ENCODE measurements at places on chromosomes 16 and 17.

DNA sequence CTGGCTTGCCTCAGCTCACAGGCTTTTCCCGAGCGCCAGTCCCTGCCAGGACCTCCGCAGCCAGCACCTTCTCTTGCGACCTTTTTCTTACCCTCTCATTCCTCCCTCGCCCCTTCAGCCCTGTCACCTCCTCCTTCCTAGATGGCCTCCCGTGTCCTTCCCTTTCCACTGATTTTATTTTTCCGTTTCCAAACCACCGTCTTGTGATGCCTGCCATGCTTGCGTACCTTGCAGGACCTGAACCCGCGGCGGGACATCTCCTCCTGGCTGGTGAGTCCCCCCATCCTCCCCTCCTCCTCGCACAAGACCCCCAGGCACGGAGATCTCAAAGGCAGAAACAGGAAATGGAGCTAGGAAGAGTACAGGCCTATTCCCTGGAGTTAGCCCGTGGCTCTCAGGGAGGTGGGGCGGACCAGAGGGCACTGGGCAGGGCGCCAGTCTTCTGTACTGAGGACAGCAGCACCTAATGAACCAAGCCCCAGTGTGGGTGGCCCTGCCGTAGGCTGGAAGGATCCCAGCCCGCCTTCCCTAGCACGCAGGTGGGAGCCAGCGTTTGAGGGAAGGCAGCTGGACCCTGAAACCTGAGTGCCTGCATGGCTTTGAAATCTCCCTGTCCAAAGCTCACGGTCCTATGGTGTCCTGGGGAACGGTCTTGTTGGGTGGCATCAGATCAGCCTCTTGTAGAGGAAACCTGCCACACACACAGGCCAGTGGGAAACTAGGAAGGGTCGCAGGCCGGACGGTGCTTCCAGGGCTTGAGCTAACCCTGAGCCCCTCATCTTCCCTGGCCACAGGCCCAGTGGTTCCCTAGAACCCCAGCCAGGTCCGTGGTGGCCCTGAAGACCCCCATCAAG lies 612 bp downstream of the CISD3 start:
- DNase-seq, result no peak

GRCh38 chr17:29577001-29577370 lies 8.5 kb downstream of the TP53I13 start:
- DNase-seq, result no peak

DNA sequence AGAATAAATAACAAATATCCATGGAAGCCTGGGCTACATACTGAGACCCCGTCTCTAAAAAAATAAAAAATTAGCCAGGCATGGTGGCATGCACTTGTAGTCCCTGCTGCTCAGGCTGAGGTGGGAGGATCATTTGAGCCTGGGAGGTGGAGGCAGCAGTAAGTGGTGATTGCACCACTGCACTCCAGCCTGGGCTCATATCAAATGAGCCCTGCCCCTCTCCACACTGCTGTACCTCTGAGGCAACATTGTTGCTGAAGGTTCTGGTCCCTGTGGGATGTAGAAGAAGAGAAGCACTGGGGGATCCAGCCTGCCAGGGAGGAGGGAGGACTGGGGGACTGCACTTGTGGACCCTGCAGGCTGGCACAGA lies 11.4 kb upstream of the ARHGAP23 start:
- no peak for DNase-seq

DNA sequence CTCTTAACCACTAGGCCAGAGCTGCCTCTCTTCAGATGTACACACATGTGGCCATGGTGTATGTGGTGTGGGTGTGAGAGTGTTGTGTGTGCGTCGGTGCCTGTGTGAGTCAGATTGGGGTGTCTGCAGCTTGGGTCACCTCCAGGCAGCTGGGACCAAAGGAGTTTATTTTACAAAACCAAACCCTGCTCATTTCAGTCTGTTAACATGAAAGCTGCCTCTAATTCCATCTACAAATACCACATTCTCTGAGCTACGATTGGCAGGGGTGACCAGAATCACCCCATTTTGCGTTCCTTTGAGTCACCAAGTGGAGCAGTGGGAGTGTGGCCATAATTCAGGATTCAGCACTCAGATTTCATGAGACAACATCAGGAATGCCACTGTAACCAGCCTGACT lies 105.3 kb downstream of the IRX5 start:
- no peak for DNase-seq

- DNase-seq, result no peak
Measured at GRCh38 chr16:1914084-1914608, 4.1 kb downstream of the HS3ST6 start.

- DNase-seq, result peak; percentile 37
Measured at GRCh38 chr17:72719578-72720493, 372.7 kb downstream of the SLC39A11 start.

GRCh38 chr16:2084895-2085625 lies 37.3 kb downstream of the TSC2 start:
- DNase-seq, result no peak

- no peak for DNase-seq
Measured at GRCh38 chr17:54102246-54102645, 279.5 kb downstream of the KIF2B start.

DNA sequence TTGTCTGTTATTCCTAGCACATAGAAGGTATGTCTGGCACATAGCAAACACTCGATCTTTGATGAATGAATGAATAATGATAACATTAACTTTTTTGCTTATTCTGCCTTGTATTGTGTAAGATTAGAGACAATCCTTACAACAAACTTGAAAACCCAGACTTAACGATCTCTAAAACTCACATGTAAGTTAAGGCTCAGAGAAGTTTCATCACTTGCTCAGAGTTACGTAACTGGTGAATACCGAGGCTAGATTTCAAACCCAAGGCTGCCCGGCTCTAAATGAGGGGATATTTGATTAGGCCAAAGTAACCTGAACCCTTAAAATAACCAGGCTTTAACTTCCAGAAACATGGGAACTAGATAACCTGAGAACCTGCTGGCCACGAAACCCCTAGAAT lies 22.3 kb downstream of the CAPNS2 start:
- no peak for DNase-seq

GRCh38 chr17:1942066-1942365 lies 83.1 kb downstream of the RTN4RL1 start:
- DNase-seq, result no peak

DNA sequence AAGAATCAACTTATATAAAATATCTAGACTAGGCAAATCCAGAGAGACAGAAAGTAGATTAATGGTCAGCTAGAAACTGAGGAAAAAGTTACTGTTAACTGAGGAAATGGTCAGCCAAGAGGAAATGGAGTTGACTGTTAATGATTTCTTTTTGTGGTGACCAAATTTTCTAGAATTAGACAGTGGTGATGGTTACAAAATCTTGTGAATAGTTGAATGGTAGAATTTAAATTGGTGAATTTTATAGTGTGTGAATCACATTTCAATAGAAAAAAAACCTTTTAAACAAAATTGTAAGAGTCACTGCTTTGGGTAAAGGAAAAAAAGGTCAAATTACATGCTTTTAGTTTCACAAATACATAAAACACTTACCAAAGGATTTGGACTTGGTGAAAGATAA lies 30.0 kb downstream of the APPBP2 start:
- no peak for DNase-seq

DNA sequence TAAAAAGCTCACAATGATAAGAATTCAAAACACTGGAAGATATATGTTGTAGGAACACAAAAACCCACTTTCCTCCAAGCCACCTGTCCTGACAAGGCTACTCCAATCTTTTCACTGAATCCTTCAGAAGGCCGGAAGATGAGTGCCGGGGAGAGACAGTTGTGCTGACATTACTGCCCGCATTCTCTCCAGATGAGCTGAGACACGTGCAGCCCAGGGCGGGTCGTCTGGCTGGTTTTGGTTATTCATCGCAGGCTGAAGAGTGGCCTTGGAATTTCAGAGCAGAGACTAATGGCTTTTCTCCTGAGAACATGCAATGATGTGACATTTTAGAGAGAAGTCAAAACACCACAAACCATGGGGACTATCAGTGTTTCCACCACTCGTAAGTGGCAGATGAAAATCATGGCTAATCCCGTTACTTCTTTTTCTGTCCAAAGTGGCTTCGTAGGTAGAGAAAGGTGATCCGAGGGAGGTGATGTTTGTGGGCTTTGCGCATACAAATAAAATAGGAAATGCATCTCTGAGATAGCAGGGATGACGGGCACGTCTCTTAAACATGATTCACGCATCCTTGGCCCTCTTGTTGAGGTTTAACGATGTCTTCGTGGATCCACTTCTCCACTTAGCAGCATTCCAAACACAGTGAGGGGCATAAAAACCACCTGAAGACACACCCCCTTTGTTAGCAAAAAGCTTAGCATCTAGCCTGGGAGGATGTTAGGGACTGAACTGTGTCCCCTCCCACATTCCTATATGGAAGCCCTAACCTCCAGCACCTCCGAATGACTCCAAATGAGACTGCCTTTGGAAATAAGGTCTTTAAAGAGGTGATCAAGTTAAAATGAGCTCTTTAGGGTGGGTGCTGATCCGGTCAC lies 134.0 kb downstream of the IRX3 start:
- DNase-seq, result no peak

DNA sequence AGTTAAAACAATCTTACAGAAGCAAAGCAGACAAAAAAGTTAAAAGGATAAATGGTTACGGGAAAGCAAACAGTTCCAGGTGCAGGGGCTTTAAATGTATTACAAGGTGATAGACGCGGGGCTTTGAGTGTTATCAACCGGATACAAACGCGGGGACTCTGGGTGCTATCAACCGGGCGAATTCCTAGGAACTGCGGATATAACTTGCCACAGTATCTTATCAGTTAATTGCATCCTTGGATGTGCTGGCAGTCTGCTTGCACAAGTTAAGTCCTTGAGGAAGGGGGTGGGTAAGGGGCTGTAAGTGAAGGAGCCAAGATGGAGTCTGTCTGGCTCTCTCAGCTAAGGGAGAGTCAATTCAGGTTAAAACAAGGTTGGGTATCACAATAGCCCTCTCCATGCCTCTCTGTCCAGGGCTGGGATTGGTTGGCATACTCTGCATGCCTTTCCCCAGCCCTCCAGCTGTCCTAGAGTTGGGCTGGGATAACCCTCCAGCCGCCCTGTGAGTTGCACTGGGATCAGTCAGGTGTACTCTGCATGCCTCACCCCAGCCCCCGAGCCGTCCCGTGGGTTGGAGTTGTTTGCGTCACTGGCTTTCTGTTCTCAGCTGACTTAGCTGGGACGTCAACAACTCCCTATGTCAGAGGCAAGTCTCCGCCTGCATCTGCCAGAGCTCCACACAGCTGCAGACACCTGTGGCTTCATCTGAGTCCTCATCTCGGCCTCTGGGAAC lies 40.9 kb downstream of the TMEM235 start:
- DNase-seq, result peak; percentile 69

DNA sequence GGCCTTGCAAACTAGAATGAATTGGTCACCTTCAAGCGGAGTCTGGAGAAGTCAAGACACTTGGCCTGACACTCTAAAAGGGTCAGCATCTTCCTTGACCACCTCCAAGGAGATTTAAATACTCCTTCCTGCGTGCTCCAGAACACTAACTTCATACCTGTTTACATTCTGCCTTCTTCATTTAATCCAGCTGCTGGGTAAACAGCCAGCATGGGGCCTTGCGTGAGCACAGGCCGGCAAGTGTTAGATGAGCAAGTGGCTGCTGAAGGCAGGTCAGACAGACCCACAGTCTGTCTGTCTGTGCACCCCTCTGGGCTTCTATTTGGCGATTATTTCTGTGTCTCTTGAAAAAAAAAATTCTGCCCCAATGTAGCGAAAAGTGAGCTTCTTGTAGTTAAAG lies 153.8 kb downstream of the MSI2 start:
- DNase-seq, result no peak

- DNase-seq, result no peak
Measured at GRCh38 chr17:28518578-28518977, 12.4 kb downstream of the FOXN1 start.

DNA sequence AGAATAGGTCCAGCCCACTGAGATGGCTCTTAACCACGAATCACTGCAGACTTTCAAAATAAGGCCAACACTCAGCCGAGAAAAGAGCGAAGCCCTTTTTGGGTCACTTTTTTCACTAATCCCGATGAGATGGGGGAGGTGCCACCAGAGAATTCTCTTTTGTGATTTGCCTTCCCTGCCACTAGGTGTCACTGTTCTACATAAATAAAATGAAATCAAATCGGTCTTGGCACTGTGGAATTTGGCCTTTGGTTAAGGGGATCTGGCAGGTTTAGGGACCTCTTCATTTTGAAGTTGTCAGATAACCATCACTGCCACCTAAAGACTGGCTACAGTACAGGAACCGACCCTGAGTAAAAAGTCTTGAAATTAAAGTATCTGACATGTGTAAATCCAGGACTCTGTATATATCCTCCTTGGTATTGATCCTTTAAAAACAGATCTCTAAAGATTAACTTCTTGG lies 147.0 kb downstream of the HS3ST4 start:
- peak; percentile 13 for DNase-seq

DNA sequence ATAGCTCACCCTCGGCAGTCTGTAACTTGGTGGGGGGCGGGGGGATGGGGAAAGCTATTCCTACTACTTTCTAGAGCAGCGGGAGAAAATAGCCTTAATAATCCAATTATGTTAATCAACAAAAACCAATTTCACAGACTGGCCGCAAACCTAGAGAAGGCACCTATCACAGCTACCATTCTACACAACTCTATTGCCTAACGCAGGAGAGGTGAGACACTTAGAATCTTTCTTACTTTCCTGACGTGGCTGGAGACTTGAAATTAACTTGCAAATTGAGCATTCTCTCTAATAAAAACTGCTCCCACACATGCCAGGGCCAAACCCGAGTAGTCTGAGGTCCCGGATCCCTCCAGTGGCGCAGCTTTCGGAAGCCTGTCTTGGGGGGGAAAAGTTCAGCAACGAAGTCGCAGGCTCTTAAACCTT lies 794 bp downstream of the SMG6 start:
- DNase-seq, result no peak

DNA sequence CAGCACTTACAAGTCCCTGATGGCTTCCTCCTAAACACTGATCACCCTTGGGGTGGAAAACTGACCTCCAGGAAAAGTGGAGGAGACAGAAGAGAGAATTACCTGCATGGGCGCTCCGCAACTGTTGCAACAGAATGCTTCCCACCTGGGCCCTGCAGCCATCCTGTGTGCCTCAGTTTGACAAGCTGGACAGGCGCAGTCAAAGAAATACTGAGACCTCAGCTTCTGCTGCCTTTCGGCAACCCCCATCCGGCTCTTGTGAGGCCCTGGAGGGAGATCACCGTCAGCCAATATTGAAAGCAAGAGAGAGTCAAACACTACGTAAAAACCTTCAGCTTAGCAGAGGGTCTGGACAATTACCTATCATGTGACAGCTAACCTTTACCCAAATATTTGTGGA lies 24.8 kb downstream of the SERPINF1 start:
- no peak for DNase-seq

DNA sequence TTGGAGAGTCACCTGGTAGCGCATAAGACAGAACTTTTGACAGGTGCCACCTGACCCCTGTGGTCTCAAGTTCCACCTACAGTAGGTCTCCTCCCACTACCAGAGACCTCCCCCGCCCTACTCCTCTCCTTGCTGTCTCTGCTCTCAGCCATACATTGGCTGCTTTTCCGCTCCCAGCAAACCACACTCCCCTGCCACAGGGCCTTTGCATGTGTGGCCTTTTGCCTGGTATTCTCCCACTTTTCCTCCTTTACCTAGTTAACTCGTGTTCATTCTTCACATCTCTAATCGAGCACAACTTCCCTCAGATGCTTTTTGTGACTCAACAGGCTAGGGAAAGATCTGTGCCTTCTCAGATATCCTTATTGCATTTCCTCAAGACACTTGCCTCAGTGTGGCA lies 218.3 kb upstream of the EEF2KMT start:
- no peak for DNase-seq

GRCh38 chr16:46932802-46933201 lies 40.7 kb downstream of the DNAJA2 start:
- no peak for DNase-seq

Data from CD8-positive, alpha-beta T cell (primary cell).